ENCODE measurements at places on chromosomes 13 and 19.

DNA sequence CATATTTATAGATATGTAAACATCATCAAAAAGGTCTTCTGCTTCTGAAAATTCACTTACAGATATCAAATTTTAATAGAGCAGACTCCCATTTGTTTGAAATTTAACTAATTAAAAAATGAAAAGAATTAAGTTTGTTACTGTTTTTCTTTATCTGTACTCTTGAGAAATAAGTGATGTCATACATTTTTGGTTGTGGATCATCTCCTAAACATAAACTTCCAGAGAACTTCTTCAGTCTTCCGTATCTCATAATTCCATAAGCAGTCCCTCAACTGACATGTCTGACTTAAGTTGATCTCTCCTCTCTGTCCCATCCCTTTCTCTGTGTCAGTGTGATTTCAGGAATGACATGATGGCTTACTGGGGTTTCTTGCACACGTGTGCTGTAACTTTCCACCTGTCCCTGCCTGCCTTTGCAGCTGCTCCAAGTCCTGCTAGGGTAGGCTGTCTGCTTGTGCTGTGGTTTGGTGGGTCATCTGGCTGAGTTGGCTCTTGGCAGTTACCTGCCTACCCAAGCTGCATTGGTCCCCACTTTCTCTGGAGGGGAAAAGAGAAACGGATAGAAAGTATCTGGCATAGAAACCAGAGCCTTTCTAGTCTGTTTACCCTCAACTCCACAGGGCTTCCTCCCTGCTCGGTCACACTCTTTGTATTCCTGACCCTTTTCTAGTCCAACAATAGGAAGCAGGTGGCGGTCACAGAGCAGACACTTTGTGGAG, 127.1 kb downstream of the GGACT start:
- no peak for DNase-seq

DNA sequence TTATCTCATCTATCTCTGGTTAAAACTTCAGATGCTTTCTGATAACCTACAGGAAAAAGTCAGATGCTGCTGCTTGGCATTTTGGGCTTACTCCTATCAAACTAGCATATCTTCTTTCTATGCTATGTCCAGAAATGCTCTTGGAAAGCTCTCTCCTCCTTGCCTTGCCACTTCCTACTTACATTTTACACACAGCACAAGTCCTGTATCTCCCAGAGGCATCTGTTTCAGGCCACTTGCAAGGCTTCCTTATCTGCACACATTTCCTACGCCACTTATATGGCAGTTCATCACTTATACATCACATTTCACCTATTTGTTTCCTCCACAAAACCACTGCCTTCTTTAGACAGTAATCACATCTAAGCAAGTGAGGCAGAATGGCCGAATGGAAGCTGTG, 220.3 kb downstream of the DNAJC15 start:
- no peak for DNase-seq

- DNase-seq, result no peak
Observed at GRCh38 chr19:36807029-36807428, 31.2 kb downstream of the ZNF790 start.

GRCh38 chr13:41028051-41028450, 8.9 kb upstream of the ELF1 start:
- DNase-seq, result no peak

DNA sequence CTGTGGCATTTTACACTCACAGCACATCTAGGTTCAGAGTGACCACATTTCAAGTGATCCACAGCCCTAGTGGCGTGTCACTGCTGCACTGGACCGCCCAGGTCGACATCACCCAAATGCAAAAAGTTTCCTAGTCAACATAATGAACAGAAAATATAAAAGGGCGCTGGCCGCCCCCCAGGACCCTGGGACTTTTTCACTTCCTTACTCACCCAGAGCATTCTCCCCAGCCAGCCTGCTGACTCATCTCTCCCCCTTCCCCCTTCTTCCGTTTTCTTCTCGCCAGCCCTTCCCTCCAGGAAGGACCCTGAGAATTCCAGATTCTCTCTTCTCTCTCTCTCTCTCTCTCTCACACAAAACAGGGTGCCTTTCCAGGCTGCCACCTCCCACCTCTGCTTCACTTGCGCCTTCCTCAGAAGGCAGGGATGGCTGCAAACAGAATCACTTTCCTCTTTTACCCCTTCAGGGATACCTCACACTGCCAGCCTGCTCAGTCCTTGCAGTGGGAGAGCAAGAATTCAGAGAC, 21.0 kb upstream of the GRWD1 start:
- DNase-seq, result no peak

DNA sequence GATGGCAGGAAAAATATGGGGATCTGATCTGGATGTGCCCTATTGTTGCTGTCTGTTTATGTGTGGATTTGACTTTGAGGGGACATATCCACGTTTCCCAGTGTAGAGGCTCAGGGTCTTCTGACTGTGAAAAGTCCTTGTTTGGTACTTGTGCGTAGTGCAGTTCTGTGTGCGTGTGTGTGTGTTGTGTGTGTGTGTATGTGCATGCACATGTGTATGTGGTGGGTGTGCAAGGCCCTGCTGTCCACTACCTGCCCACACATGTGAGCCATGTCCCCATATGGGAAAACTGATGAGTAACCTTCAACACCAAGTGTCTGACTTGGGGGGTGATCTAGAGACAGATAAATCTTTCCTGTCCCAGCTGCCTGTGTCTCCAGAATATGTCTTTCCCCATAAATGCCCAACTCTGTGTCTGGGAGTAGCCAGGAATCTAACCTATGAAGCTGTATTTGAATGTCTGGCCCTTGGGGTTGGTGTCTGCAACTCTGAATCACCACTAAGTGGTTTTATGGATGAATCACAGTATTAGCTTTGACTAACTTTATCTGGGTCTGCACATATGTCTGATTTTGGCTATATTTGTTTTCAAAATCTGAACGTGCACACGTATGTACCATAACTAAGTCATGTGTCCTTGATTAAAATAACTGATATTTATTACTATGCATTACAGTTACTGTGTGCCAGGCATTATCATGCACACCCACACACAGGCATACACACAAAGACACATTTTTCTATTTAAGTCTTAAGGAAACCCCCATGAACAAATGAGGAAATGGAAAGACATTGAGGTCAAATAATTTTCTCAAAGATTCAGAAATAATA, 17.4 kb downstream of the KLK2 start:
- DNase-seq, result no peak

DNA sequence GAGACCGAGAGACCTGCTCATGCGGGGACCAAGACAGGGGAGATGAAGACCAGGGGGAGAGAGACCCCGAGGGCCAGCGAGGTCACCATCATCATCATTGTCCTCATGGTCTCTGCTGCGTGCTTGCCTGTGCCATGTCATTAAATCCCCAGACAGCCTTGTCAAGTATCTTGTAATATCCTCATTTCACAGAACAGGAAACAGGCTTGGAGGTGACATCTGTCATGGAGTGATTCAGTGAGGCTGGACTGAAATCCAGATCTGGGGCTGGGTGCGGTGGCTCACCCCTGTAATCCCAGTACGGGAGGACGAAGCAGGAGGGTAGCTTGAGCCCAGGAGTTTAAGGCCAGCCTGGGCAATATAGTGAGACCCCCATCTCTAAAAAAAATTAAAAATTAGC, 5.9 kb upstream of the NANOS2 start:
- no peak for DNase-seq

GRCh38 chr13:63948045-63948444, 2532.4 kb upstream of the PCDH20 start:
- DNase-seq, result no peak

DNA sequence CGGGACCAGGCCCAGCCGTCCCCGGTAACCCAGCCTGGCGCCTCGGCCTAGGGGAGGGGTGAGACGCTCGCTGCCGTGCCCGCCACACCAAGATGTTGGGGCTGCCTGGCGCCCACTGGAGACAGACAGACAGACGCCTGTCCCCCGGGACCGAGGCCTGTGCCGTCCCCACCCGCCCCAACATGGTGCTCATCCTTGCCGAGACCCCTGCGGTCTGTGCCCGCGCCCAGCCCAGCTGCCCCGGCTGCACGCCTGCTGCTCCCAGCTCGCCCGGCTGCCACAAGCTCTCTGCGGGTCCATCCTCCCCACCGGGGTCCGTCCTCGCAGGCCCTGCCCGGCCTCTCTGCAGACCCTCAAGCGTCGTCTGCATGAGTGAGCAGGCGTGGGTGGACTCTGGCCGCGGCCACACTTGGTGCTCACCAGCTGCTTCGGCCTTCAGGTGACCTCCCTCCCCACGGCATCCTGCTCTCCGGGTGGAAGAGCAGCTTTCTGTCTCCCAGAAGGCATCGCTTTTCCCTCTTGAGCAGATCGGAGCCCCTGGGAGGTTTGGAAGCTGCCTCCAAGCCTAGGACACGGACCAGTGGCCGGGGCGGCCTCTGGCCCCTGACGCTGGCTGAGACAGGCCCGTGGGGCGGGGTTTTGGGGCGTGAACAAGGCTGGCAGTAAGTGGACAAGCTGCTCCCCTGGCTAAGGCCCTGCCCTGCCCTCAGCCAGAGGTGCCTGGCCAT, 6.7 kb upstream of the TMPRSS9 start:
- DNase-seq, result no peak

GRCh38 chr13:33079960-33080359, 63.7 kb downstream of the KL start:
- no peak for DNase-seq

GRCh38 chr19:49389406-49389805, 1.4 kb downstream of the KASH5 start:
- DNase-seq, result no peak

GRCh38 chr19:46372901-46373490, 26.1 kb downstream of the PPP5C start:
- DNase-seq, result no peak

GRCh38 chr13:45372189-45373161, 31.5 kb upstream of the TPT1 start:
- no peak for DNase-seq

GRCh38 chr13:93270769-93271742, 44.4 kb downstream of the GPC6 start:
- no peak for DNase-seq

GRCh38 chr13:22961835-22962537, 218.8 kb upstream of the SGCG start:
- no peak for DNase-seq

- no peak for DNase-seq
Observed at GRCh38 chr13:23159760-23160637, 20.8 kb upstream of the SGCG start.

- peak; percentile 79 for DNase-seq
Observed at GRCh38 chr13:41263261-41263971, at the start of gene MTRF1. TSS of gene MTRF1 (minus strand) at chr13:41263576. CDS start at chr13:41260907, 2,669 bp downstream.

DNA sequence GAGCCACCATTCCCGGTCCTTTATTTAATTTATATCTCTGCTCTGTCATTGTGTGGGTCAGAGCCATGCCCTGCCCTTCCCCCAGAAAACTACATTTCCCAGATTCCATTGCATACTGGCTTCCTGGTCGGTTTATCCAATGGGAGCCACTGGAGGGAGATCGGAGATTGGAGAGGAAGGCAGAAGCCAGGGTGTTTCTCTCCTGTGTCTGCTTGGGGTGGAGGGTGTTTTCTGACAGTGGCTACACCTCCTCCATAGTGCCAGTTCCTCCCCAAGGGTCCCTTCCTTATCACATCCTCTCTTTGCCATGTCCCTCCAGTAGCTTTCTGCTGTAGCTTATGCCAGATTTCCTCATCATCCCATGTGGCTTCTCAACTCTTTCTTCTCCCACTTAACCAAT, 19.0 kb downstream of the OLFM2 start:
- no peak for DNase-seq

DNA sequence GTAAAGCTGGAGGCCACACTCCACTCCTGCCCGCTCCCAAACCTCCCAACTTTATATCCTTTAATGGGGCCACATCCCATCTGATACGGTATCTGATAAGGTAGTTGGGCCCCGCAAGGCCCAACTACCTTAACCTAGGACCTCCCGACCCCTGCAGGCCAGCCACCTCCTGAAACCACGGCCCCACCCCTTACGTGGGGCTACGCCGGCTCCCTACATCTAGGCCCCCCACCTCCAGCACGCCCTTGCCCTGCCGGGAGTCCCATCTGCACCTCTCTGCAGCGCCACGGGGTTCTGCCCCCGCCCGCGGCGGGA, 2.2 kb downstream of the IGFLR1 start:
- no peak for DNase-seq

DNA sequence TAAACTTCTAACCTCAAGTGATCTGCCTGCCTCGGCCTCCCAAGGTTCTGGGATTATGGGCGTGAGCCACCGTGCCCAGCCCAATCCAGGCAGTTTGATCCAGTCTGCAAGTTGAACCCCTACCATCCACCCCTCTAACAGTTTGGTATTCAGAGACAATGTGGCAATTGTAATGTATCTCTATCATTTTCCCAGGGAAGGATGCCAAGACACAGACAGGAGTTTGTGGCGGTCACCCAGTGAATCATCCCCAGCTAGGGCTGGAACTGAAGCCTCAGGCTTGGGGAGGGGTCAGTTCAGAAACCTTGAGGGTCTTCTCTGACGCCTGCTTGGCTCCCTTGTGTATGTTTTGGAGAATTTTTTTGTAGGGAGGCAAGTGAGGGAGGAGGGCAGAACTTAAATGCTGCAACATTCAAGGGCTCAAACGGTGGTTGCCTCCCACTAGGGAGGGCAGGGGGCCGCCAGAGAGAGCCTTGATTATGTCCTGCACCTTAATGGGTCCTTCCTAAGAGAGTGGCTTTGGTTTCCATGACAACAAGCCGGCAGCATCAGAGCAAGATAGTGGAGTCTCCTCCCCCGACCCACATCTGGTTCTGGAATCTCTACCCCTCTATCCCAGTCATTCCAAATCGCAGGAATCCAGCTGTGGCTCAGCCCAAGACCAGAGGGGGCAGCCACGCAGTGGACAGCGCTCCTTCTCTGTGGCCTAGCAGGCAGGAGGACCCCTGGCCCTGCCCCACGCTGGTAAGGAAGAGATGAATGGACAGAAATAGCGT, 14.9 kb upstream of the FEM1A start:
- DNase-seq, result no peak

- DNase-seq, result no peak
Observed at GRCh38 chr19:17220207-17220758, 5.1 kb downstream of the USE1 start.

GRCh38 chr13:107643615-107644014, 571.7 kb downstream of the LIG4 start:
- no peak for DNase-seq

DNA sequence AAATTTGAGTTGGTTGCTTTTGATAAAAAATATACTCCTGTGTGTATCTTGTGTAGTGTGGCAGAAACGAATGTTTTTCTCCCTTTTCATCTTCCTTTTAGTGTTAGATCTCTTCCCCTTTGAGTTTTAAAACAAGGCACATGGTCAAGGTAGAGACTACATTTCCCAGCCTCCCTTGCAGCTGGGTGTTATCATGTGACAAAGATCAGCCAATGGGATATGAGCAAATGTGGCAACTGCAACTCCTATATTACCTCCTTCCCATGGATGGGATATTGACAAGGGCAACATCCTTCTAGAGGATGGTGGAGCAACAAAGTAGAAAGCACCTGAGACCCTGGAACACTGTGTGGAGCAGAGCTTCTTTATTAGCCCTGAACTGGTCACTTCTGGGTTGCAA, 42.4 kb downstream of the ADGRE3 start:
- no peak for DNase-seq

- DNase-seq, result no peak
Observed at GRCh38 chr19:54312436-54313377, at the start of gene LILRA5. TSS of gene LILRA5 (minus strand) at chr19:54313166. CDS start at chr19:54313019, 147 bp downstream.

DNA sequence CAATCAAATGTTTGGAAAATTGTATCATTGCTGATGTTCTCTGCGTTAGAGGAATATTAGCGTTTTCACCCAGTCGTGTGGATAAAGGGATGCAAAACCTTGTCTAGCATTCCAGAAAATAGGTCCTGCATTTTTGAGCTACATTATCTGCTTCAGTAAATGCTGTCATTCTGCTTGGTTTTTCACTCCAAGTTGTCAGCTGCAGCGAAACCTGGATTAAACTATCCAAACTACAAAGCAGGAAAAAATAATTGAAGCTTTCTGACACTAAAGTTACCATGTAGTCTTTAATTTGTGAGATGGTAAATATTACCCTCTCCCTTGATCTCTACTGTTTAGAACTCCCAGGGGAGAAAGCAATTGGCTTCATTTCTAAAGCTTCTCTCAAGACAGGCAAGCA, 1795.5 kb upstream of the PRR20A start:
- no peak for DNase-seq
